ENCODE measurements at places on chromosomes 7 and 10.

- DNase-seq: no peak
Observed at GRCh38 chr7:13201628-13202027, 514.2 kb downstream of the ARL4A start.

- no peak for DNase-seq
Observed at GRCh38 chr7:36961097-36961496, 236.8 kb upstream of the AOAH start.

GRCh38 chr10:68224810-68225209 lies 7.1 kb downstream of the ATOH7 start:
- DNase-seq: peak; percentile 57

DNA sequence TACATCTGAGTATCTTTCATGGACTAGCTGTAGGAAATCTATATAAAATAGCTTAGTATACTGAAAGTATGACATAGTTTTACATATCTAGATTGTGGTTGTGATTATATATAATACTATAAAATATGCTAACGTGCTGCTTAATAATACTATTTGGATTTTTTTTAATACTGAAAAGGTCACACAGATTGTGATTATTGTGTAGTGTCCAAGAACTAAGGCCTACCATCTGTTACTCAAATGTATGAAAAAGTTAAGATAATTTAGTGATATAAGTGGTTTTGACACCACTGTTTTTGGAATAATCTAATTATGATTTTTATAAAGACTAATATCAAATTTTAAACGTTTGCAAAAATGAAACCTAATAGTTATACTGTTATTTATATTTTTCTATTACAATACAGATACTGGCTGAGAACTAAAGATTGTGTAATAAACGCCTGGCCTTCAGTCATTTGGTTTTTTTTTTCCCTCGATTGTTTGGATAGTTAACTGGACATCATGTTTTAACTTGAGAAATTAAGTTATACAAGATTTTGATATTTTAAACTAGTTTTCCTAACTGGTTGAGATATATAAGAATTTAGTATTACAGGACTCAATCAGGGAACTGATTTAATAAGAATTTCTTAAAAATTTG lies 12.6 kb downstream of the PTEN start:
- DNase-seq: no peak

- no peak for DNase-seq
Observed at GRCh38 chr7:87128861-87129267, 23.4 kb upstream of the DMTF1 start.

GRCh38 chr10:76479103-76479790 lies 1047.8 kb downstream of the LRMDA start:
- DNase-seq: no peak

DNA sequence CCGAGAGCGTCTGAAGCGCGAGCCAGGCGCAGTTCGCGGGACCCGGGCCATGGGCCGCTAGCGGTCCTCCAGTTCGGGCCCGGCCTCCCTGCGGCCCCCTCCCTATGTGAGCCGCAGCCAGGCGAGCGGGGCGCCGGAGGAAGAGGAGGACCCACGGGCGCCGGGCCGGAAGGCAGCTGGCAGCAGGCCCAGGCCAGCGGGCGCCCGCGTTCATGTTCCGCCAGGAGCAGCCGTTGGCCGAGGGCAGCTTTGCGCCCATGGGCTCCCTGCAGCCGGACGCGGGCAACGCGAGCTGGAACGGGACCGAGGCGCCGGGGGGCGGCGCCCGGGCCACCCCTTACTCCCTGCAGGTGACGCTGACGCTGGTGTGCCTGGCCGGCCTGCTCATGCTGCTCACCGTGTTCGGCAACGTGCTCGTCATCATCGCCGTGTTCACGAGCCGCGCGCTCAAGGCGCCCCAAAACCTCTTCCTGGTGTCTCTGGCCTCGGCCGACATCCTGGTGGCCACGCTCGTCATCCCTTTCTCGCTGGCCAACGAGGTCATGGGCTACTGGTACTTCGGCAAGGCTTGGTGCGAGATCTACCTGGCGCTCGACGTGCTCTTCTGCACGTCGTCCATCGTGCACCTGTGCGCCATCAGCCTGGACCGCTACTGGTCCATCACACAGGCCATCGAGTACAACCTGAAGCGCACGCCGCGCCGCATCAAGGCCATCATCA lies 1.1 kb downstream of the ADRA2A start:
- DNase-seq: no peak

DNA sequence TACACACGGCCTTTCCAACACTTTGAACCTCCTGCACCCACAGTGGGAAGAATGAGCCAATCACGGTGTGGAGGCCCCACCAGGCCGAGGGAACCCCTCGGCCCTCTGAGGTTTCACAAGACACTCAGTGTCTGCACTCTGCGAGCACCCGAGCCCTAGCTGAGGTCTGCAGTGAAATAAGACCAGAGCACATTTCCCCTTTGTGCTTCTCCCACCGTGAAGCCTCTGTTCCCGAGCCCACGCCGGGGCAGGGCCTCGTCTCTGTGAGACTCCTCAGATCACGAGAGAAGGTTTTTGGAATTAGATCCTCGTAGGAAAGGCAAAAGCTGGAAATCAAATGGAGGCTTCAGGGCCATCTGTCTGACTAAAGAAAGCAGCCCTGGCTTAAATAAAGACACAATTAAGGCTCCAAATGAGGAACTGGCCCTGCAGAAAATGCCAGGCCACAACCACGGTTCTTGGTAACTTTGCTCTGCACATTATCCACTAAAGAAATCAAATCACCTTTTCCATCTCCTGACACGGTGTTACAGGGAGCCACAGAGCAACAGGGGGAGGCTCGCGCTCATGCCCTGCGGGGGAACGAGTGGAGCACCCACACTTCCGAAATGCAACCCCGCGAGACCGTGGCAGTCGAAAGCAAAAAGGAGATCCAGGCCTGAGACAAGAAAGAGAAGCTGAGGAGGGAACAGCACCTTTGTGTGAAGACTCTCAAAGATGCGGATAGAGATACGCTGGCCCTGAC lies 43.7 kb downstream of the FAM53B start:
- no peak for DNase-seq

DNA sequence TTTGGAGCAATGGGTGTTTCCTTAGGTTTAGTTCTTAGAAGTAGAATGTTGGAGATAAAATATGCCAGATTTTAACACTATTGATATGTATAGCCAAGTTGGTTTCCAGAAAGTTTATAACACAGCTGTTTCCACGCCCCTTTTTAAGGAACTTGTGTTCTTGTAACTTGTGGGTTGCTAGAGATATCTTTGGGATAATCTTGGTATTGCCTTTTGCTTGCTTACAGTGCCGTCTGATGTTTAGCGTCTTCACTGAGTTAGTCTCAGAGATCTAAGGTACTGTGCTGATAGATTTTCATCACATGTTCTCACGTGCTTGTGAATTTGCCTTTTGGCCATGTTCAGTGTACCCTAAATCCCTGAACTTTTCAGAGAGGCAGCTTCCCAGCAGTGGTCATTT lies 12.4 kb downstream of the TMEM248 start:
- no peak for DNase-seq

All from epithelial cell of prostate (primary cell).